Cardiac muscle cell (in vitro differentiated cells and primary cell): ENCODE measurements at places on chromosomes 3 and 15.

DNA sequence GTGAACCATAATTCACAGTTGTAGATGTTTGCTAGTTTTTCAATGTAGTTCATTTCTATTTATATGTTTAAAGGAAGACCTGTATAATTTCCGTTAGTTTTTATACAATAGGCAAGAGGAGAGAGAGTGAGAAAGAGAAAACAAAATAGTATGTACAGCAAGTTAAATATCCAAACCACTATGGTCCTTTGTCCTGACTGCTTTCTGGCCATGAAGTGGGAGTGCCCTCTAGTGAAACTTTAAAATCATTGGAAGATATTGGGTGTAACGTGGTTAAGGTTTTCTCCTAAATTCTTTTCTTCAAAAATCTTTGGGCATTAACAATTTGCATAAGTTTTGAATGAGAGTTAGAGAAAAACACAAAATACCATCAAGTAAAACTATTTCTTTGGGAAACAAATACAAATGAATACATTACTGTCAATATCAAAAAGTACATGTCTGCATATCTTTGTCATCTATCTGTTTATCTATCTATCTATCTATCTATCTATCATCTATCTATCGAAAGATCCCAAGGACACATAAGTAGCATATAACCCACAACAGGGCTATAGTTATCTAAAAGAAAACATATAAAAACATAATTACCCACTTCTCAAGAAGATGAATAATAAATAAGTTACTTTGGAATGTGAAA is 534.6 kb upstream of the ATP11B start:
- no peaks in the 10 kb centered on the region for H3K27me3 ChIP-seq
- peak; percentile 55 for DNase-seq
- no peak overlapping the region for H3K27ac ChIP-seq
- no peak overlapping the region for H3K4me3 ChIP-seq

GRCh38 chr3:134663721-134664456 is 13.1 kb upstream of the KY start:
- peaks cover 37% of the 10 kb centered on the region for H3K27me3 ChIP-seq
- peak overlapping the region; percentile 66 for H3K27ac ChIP-seq
- DNase-seq = peak; percentile 36
- H3K4me3 ChIP-seq = no peak overlapping the region
- H3K36me3 ChIP-seq = no peaks in the 10 kb centered on the region

DNA sequence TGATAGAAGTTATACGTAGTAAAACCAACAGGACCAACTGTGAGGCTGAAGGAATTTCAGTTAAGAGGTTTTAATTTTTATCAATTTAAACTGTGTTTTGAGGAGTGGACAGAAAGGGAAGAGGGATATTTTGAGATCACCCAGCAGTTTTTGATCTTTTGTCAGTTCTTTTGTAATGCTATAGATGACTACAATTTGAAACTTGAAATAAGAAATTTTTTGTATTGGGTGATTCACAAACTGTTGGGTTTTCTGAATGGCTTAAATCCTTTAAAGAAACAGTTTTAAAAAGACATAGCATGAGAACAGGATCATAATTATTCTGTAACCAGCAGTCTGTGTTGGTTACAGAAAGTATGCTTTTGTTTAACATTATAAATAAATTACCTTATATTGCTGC is 67.4 kb downstream of the TCF12 start:
- H3K27ac ChIP-seq = no peak overlapping the region
- no peak overlapping the region for H3K4me3 ChIP-seq
- peaks cover 26% of the 10 kb centered on the region for H3K4me1 ChIP-seq
- H3K27me3 ChIP-seq = no peaks in the 10 kb centered on the region
- no peaks in the 10 kb centered on the region for H3K36me3 ChIP-seq

- H3K27ac ChIP-seq = no peak overlapping the region
- no peak overlapping the region for H3K4me3 ChIP-seq
- H3K36me3 ChIP-seq = no peaks in the 10 kb centered on the region
- no peak for DNase-seq
Observed at GRCh38 chr3:152127058-152127457, 141.7 kb upstream of the MBNL1 start.

DNA sequence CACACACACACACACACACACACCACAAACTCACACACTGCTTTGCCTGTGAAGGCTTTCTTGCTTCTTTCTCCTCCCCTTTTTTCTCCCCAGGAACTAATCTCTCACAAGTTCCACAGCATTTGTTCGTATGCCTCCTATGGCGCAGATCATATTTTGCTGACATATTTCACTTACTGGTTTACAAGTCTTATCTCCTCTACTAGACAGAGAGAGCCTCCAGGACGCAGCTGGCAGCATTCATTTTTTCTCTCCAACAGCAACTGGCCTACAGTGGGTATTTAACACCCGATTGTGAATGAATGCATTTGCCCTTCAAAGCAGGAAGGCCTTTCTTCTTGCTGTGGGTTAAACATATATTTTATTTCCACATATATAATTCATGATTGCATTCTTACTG is 47.0 kb upstream of the DLG1 start:
- no peak overlapping the region for H3K27ac ChIP-seq
- peak; percentile 44 for DNase-seq
- H3K27me3 ChIP-seq = no peaks in the 10 kb centered on the region
- H3K36me3 ChIP-seq = no peaks in the 10 kb centered on the region
- H3K4me1 ChIP-seq = peaks cover 11% of the 10 kb centered on the region
